ENCODE measurements at places on chromosomes 16 and 17. TPM values are rescaled to one million over a fixed set of nuclear protein-coding genes. Genes with fewer than 3 reads are reported as not detected.

The ZMYND15 gene
- 0.11 TPM for total RNA-seq

GRCh38 chr17:50060951-50061712 is 5.2 kb downstream of the ITGA3 start:
- DNase-seq: no peak

DNA sequence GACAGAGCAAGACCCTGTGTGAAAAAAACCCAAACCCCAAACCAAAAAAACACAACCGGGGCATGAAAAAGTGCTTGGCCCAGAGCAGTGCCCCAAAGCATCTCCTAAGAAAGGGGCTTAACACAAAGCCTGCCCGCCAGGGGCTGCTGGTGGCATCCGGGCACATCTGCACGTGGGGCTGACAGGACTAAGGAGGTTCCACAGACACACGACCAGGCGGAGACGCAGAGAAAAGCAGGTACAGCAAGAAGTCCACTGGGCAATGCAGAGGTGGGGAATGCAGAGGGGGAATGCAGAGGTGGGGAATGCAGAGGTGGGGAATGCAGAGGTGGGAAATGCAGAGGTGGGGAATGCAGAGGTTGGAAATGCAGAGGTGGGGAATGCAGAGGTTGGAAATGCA is 109.2 kb downstream of the ZNF778 start:
- DNase-seq: no peak

- DNase-seq: no peak
These were observed 35.8 kb downstream of the HSD17B2 start for GRCh38 chr16:82070656-82071369.

- peak; percentile 15 for DNase-seq
These were observed 9.1 kb upstream of the PPP1R1B start for GRCh38 chr17:39617446-39618245.

DNA sequence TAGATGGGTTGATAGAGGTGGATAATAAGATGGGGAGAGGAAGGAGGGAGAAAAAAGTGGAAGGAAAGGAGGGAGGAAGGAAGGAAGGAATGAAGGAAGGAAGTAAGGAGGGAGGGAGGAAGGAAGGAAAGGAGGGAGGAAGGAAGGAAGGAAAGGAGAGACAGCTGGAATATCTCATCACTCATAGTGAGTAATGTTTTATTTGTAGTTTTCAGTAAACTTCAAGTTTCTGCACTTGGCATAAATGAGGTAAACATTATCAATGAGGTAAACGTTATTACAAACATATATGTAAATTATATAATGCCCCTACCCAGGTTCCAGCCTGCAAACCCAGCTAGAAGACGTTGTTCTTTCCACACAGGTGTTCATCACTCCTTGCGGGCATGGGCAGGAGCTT is 89.8 kb upstream of the XYLT1 start:
- DNase-seq: no peak

Data from pulmonary artery endothelial cell (primary cell).